ENCODE measurements at places on chromosomes 7 and 10.

DNA sequence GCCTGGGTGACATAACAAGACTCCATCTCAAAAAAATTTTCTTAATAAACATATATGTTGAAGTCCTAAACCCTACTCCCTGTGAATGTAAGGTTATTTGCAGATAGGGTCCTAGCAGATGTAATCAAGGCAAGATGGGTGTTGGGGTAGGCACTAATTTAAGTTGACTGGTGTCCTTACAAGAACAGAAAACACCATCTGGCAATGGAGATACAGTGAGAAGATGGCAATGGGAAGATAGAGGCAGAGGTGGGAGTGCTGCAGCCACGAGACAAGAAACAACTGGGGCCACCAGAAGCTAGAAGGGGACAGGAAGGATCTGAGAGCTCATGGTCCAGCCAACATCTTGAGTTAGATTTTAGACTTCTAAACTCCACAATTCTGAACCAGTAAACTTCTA lies 606.4 kb downstream of the CNTNAP2 start:
- no peak for DNase-seq

GRCh38 chr7:148234715-148235114 lies 355.9 kb upstream of the C7orf33 start:
- no peak for DNase-seq

GRCh38 chr10:33930079-33930478 lies 595.6 kb upstream of the NRP1 start:
- no peak for DNase-seq

GRCh38 chr7:128405471-128406313 lies 4.1 kb downstream of the IMPDH1 start:
- DNase-seq, result peak; percentile 70

DNA sequence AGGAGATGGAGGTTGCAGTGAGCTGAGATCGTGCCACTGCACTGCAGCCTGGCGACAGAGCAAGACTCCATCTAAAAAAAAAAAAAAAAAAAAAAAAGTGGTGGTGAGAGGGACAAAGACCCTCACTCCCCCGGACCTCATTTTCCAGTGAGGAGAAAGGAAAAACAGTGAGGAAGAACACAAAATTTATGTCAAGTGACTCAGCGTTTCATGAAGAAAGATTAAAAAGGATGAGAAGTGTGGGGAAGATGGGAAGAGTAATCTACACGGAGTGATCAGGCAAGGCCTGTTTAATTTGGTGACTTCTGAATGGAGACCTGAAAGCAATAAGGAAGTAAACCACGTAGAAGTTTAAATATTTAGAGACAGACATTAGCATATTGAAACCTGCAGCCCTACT lies 7.0 kb downstream of the NUDT5 start:
- DNase-seq, result no peak

- DNase-seq, result no peak
Measured at GRCh38 chr7:7772397-7772821, 54.0 kb upstream of the RPA3 start.

DNA sequence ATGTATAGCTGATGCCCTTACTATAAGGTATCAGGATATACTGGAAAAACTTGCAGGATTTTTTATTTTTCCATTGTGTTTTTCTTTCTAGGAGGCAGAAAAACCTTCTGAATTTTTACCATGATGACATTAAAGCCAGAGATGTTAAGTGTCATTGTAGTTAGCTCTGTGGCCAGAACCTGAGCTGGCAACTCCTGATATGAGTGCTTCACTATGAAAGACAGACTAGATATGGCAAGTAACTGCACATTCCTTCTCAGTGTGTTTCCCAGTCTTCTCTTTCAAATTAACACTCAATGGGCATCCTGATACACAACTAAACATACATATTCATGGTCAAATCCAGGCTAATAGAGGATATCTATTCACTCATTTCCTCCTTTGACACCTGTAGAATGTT lies 166.2 kb downstream of the CTTNBP2 start:
- DNase-seq, result no peak

DNA sequence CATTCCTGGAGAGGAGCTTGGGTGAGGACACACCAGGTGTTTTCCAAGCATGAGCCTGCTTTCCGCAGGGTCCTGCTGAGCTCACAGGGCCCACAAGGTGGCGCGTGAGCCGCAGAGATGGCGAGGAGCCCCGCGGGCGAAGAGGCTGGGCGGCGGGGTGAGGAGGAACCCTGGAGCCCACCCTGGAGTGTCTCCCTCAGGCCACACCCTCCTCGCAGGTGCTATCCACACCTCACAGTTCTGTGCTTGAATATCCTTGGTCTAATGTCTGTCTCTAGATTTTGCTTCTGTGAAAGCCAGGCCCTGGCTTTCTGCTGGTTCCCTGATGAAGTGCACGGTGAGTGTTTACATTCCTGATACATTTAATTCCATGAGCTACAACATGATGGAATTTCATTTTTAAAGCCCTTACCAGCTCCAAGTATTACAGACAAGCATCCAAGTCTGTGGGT lies 433.6 kb downstream of the ACTR3B start:
- DNase-seq, result no peak

GRCh38 chr7:138519061-138519798 lies 59.2 kb downstream of the TRIM24 start:
- no peak for DNase-seq

- peak; percentile 4 for DNase-seq
Measured at GRCh38 chr7:101547916-101548661, 81.0 kb downstream of the MYL10 start.

GRCh38 chr10:14884082-14884481 lies 5.4 kb downstream of the SUV39H2 start:
- DNase-seq, result no peak

DNA sequence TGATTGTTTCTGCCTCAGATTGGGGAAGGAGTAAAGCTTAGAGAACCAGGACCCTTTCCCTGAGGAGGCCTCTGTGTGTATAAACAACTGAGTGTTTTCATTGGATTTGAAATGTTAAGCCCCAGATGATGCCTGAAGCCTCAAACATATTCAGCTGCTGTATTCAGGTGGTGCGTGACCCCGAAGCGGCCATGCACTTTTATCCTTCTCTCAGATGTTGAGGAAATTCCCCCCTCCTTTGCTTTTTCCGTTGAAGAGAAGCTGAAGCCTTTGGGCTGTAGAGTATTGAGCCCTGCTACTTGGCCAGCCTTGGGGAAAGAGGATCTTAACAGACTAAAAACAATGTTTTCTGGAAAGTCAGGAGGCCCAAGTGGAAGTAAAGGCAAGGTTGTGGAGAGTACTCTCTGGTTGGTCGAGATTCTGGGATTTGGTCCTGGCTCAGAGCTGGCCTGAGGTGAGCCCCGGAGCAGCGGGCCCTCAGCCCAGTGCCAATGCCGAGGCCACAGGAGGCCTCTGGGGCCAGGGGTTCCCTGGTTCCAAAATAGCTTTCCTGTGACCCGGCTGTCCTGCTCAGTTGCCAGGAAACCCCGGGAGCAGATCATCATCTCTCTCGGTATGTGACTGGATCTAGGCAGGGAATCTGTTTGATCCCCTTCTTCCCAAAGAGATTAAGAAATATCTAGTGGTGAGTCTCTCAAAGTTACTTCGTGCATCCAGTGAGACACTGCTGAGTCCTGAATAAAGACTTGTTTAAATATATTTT lies 22.5 kb downstream of the FKBP6 start:
- no peak for DNase-seq

DNA sequence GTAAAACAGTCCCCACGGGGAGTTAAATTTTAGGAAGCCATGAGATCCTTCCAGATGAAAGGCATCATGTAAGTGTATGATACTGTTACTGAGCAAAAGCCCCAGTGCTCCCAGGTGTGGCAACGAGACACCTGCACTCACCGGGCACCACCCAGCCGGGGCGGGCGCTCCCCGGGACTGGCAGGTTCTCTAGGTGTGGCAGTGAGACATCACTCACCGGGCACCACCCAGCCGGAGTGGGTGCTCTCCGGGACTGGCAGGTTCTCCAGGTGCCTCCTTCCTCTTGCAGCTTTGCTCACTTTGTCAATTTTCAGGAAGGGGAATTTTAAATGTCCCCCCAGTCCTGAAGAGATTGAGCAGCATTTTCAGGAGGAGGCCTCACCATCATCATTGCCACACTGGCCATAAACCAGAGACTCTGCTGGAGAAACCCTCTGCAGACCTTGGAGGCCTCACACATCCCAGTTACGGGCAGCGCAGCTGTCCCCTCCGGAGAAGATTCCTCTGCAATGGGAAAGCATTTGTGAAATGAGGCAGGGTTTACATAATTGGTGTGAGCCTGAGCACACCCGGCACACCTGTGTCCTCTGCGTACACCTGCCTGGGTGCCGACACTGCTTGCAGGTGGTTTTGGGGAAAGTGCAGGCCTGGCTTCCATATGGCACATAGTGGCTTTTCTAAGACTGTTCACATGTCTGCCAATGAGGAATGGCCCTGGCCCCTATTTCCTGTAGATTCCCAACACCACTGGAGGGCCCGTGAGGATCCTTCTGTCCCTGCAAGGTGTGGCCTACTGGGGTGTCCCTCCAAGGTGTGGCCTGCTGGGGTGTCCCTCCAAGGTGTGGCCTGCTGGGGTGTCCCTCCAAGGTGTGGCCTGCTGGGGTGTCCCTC lies 191.4 kb downstream of the EBF3 start:
- no peak for DNase-seq

GRCh38 chr7:158000160-158000559 lies 587.5 kb downstream of the PTPRN2 start:
- no peak for DNase-seq

DNA sequence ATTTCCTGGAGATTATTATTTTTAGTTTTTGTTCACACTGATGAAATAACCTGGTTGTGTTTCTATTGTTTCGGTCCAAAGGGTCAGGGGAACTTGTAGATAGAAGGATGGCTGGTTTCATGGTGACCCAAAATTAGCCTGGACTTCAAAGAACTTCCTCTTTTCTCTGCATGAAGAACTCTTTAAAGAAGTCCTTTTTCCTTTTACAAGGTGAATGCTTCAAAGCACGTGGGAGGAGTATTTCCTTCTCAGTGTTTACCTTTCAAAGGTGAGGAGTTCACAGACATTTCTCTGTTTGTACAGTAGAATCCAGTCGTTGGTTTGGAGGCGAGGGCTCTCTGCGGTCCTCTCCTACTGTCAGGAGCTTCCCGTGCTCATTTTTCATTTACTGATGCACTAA lies 561.7 kb downstream of the GATA3 start:
- no peak for DNase-seq

- no peak for DNase-seq
Measured at GRCh38 chr7:1733206-1733907, 63.3 kb downstream of the ELFN1 start.

DNA sequence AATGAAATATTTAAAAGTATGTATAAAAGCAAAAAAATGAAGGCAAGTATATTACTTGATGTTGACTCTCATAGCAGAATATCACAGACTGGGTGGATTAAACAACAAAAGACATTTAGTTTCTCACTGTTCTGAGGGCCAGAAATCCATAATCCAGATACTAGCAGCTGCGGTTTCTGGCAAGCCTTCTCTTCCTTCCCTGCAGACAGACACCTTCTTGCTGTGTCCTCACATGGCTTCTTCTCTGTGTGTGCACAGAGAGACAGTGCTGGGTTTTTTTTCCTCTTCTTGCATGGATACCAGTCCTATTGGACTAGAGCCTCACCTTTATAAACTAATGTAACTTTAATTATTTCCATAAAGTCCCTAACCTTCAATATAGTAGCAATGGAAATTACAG lies 127.9 kb upstream of the AKR1E2 start:
- DNase-seq, result no peak

DNA sequence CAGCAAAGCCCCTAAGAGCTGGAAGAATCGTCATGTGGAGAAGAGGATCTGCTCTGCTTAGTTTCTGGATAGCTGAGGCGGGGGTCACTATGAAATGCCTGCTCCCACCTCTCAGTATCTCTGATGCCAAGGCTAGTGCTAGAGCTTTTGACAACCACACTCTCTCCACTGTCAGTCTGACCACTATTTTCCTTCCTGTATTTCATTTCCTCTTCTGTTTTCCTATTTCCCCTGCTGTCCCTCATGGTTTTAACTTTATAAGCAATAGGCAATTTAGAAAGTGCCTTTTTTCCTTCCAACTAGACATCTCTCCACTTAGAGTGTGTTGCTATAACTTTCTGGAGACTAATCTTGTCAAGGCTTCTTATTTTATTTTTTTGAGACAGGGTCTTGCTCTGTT lies 23.6 kb downstream of the C7orf57 start:
- DNase-seq, result no peak

GRCh38 chr7:34672430-34672829 lies 14.4 kb downstream of the NPSR1 start:
- DNase-seq, result no peak

- DNase-seq, result peak; percentile 51
Measured at GRCh38 chr10:71964743-71965515, 734 bp downstream of the CHST3 start.

- DNase-seq, result no peak
Measured at GRCh38 chr7:8259586-8260222, 2.3 kb downstream of the ICA1 start.

GRCh38 chr10:3478632-3479240 lies 306.2 kb upstream of the PITRM1 start:
- no peak for DNase-seq

- no peak for DNase-seq
Measured at GRCh38 chr10:100978121-100978900, 9.0 kb downstream of the MRPL43 start.

DNA sequence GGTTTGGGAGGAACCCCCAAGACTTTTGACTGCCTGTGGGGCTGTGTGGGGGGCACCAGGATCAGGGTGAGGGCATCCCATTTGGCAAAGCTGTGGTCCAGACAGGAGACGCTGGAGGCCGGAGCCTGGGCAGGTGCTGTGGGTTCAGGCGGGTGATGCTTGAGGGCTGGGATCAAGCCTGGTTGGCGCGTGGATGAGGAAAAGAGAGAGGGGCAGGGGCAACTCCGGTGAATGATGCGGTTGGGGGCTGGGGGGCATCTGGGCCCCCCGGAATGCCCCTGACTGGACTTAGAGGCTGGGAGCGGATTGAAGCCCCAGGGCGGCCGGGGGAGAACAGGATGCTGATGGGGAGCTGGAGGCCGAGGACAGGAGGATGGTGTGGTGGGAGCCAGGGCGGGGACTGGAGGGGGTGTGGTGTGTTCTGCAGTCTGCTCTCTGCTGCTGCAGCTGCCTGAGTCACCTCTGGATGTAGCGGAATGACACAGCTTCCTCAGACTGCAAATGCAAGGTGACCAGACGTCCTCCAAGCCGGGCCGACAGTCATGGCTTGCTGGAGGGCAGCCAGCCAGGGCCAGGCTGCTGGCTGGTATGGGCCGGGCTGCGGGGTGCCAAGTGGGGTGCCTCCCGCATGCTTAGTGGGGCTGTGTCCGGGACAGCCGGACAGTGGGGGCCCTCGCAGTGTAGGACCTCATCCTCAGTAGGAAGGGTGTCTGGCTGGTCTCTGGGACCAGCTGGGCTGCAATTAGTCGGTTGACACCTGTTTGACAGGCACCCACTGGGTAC lies 3.2 kb downstream of the MAFK start:
- DNase-seq, result peak; percentile 38

Measured in activated CD8-positive, alpha-beta memory T cell treated with anti-CD3 and anti-CD28 coated beads, Interleukin-2, amount 50 U/mL, for 4 hours (primary cell).